Activated CD8-positive, alpha-beta T cell treated with anti-CD3 and anti-CD28 coated beads, Interleukin-2, amount 10 ng/mL, durations not matched to agents 7 days and 5 days (primary cell): ENCODE measurements at places on chromosomes 12 and 14. TPM values are rescaled to one million over a fixed set of nuclear protein-coding genes. Genes with fewer than 3 reads are reported as not detected.

The TSPAN31 gene
- total RNA-seq = 13.3 TPM

The NRIP2 gene
- not detected for total RNA-seq

The FAM186B gene
- total RNA-seq = 0.18 TPM

DNA sequence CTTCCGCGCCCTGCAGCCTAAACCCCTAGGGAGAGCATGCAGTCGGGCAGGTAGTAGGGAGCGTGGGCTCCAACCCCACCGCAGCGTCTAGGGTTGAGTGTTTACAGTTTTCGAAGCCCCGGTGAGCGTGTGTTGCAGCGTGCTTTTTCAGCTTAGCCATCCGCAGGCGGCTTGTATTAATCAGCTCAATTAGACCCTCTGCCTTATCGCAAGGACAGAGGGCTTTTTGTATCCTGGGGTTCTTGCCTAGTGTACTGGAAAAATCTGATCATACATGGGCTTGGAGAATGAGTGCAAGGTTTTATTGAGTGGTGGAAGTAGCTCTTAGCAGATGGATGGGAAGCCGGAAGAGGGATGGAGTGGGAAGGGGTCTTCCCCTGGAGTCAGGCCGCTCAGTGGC lies 44.4 kb upstream of the GNG2 start:
- no peak for DNase-seq

DNA sequence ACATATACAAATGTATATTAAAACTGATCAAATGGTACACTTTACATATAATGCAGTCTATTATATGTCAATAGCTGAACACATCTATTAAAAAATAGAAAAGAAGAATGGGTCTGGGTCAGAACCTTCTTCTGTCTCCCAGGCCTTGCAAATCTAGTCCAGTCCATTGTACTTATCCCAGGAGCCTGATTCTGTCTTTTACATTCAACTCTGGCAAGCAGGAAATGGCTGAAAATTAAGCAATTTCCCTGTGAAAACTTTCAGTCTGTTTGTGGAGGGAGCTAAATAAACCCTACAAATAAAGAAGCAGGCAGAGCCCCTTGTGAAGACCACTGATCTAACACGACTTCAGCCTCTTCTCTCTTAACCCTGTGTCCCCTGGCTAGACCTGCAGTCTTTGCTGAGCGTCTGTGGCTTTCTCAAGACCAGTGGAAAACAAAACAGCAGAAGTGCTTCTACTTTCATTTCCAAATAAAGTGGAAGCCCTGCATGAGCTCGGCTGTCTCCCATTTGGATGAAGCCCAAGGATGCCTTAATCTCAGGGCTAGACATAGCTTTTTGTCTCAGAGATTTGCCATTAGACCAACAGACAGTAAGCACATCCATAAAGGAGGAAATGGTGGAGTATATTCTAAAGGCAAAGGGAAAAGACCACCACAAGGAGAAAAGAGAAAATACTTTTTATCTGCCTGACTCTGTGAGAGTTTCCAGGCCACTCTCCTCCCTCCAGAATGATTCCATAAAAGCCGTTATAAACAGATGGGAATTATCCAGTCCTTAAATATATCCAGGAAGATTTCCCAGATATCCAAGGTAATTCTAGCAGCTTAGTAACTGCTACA lies 48.2 kb downstream of the CRACR2A start:
- no peak for DNase-seq

GRCh38 chr12:28955931-28956330 lies 193.1 kb upstream of the FAR2 start:
- DNase-seq = no peak

DNA sequence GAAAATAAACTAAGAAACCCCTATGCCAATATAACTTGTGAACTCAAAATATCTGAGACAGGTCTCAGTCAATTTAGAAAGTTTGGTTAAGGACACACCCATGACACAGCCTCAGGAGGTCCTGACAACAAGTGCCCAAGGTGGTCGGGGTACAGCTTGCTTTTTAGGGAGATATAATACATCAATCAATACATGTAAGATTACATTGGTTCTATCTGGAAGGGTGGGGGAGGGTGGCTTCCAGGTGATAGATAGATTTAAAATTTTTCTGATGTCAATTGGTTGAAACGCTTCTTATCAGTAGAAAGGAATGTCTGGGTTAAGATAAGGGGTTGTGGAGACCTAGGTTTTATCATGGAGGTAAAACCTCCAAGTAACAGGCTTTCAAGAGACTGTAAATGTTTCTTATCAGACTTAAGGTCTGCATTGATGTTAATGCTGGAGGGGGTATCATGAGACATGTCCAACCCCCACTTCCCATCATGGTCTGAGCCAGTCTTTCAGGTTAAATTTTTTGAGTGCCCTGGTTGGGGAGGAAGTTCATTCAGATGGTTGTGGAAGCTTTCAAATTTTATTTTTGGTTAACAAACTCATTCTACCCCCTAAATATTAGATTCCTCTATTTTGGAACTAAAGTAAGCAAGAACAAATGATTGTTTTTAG lies 82.0 kb upstream of the RASSF8 start:
- no peak for DNase-seq

GRCh38 chr14:31950764-31951637 lies 126.1 kb upstream of the ARHGAP5 start:
- no peak for DNase-seq

GRCh38 chr12:128190614-128191013 lies 76.4 kb upstream of the TMEM132C start:
- no peak for DNase-seq
